Transverse colon (tissue), 4 donors: ENCODE measurements at places on chromosomes 4 and X. TPM values are rescaled to one million over a fixed set of nuclear protein-coding genes. Genes with fewer than 3 reads are reported as not detected.

DNA sequence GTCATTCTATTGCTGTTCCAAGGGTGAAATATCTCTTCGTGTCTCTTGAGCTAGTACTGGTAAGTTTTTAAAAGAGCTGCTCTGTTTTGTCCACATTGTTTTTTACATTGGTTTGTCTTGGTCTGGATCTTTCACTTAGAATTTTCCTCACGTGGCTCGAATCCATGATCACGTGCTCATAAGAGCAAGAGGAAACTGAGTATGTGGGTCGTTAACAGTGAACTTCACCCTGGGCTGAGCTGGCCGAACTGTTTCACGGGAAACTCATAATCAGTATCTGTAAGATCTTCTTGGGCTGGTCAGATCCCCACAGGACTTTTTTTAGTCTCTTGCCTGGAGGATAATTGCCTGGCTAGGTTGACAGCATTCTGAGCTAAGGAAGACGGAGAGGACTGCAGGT is 77.8 kb upstream of the HELT start:
- DNase-seq: no peak

DNA sequence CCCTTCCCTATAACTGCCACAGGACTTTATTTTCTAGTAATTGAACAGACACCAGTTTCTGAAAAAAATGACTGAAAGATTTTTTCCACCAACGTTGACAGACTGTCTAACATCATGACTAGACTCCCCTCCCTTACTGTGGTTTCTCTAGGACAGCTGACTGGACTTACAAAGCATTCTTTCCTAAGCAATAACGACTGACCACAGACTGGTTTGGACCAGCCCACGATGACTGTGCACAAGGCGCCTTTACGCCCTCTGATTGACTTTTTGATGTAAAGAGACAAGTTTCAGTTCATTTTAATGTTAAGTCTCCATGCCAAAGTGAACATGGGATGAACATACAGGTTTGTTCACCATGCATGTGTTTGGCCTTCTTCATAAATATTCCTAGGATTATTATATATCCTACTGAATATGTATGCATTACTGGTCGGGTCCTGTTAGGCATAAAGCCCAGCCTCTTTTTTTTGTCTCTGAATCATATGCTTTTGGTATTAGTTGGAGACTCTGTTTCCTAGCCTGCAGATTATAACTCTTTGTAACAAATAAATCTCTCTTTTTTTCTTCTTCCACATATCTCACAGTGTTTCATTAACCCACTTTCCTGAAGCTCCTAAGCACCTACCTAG is 50.5 kb upstream of the UGT2B4 start:
- no peak for DNase-seq

DNA sequence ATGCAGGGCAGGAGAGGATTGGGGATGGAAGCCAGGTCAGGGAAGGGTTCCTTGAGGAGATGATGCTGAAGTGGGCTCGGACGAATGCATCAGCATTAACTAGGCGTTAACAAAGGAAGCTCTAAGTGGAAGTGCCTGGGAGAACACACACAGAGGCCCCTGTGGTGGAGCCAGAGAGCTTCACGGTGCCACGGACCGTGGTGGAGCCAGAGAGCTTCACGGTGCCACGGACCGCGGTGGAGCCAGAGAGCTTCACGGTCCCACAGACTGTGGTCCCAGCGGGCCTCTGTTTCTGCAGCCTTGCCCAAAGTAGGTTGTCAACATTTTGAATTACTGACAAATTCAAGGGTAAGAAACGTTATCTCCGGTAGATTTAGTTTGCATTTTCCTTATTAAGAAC is 48.3 kb downstream of the TRIML2 start:
- no peak for DNase-seq

GRCh38 chr4:124918559-124919122 is 206.1 kb upstream of the ANKRD50 start:
- DNase-seq: no peak

GRCh38 chrX:9466124-9466495 is 1.3 kb downstream of the TBL1X start:
- peak; percentile 51 for DNase-seq

DNA sequence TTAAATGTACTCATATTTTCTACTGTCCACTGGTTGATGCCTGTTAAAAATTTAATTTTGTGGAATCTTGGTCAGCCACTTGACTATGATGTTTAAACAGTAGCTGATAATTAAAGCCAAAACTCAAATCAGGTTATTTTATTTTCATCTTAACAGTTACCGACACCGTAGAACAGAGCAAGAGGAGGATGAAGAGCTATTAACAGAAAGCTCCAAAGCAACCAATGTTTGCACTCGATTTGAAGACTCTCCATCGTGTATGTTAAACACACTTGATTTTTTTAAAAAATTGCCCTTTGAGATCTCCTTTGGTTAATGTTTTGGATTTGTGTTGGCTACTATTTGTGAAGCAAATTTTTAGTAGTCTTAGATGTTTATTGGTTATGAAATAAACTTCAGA is 10.7 kb downstream of the SMARCA5 start:
- DNase-seq: no peak

- DNase-seq: no peak
Observed at GRCh38 chr4:126404549-126404948, 1089.8 kb downstream of the FAT4 start.

DNA sequence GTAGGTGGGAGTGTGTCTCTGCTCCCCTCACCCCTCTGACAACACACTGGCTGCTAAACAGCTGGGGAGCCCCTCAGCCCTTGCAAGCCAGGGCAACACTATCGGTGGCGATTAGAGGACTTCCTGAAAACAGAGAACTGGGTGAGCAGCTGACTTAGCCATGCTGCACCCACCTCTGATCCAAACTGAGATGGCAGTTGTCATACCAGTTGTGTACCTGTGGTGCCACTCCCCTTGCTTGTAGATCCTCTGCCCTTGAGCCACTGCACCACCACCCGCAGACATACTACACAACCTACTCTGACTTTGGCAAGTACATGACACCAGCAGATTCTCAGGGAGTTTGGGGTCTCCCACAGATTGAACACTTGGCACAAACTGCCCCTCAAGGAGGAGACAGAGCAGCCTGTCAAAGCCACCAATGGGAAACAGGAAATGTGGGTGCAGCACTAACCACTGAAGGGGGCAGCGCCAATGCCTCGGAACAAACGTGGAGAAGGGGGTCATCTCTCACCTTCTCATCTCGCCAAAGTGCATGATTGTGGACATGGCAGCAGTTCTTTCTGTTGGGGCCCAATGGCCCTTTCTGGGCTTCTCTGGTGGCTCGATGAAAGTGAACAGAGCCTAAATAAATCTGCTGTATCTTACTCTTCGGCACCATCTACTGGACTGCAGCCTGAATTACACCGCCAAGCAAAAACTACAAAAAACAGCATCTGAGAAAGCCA is 119.8 kb downstream of the NEK1 start:
- DNase-seq: peak; percentile 16

DNA sequence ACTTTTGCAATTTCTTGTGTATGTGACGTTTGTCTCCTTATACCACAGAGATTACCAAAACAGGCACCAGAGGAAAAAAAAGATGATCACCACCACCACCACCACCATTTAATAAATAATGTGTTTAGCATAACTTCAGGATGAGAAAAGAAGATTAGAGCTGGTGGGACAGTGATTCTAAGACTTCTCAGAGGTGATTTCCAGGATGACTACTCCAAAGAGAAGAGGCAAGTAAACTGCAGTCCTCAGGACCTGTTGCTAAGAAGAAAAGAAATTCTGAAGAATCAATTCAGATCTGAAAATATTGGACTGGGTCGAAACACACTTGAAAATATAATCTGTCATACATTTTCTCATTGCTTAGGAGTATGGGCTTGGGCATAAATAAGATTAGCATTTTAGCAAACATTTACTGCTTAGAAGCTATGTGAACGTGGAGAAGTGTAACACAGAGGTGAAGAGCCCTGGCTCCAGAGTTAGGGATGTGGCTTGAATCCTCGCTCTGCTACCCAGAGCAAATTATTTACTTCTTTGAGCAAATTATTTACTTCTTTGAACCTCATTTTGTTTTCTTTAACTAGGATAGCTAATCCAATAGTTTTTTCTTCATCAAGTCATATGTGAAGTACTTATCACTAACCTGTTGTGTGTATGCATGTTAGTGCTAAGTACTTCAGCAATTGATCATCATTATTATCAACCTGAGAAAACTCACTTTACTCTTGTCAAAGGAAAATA is 10.5 kb upstream of the YTHDC1 start:
- no peak for DNase-seq

- no peak for DNase-seq
Observed at GRCh38 chr4:2071912-2072867, 13.1 kb downstream of the NAT8L start.

DNA sequence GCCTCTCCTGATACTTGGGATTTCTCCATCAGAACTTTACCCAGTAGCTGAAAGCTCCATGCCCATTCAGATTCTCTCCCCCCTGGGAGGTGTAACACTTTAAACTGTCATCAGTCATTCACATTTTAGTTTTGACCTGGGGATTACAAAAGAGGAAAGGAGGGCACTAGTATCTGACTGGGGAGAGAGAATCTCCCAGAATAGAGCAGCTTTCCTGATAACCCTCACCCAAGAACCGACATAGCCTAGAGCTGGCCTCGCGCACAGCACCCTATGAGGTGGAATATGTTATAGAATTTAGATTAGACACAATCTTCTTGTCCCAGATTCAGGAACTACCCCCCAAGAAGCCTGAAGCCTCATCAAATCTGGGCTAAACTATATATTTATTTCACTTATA is 950.2 kb upstream of the TENM3 start:
- no peak for DNase-seq

DNA sequence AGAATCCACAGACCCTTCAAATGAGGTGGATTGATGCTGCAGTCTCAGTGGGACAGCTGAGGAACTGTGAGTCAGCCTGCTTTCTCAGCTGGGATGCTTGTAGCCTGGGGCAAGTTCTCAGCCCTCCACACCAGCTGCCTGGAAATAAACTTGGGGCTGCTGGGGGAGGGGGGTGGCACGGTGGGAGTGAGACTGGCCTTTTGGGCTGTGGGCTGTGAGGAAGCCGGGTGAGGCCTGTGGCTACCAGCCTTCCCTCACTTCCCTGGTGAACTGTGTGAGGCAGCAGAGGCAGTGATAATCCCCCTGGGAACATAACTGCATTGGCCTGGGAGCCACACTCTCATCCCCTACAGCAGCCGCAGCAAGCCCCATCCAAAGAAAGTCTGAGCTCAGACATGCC is 114.5 kb upstream of the GUCY1A1 start:
- DNase-seq: no peak

GRCh38 chrX:119118780-119119395 is 8.7 kb downstream of the KIAA1210 start:
- peak; percentile 32 for DNase-seq

- no peak for DNase-seq
Observed at GRCh38 chr4:20359692-20360091, 108.0 kb downstream of the SLIT2 start.

GRCh38 chr4:138875891-138876608 is 139.5 kb upstream of the NOCT start:
- no peak for DNase-seq

DNA sequence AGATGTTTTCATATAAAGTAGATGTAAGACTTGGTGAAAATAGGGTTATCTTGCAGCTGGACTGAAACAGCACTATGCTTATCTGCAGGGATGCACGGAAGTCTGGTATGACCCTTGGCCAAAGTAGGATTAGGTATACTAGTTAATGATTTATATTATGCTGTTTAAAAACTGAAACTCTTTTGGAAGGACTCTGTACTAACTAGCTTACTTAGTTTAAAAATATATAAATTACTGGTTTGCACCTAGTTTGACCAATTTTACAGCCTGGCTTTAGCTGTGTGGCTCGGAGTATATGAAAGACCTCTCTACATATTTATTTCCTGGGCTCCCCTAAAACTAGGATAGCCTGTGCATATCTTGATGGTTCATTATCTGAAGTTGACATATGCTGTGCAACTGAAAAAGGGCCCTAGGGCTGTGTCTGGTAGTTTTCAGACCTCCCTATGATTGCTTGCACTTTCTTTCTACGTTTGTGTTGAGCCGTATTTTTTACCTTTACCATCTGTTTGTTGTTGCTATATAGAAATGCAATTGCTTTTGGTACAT is 89.2 kb downstream of the TMEM144 start:
- DNase-seq: no peak

GRCh38 chrX:154742613-154743012 is 8.3 kb downstream of the GAB3 start:
- no peak for DNase-seq

DNA sequence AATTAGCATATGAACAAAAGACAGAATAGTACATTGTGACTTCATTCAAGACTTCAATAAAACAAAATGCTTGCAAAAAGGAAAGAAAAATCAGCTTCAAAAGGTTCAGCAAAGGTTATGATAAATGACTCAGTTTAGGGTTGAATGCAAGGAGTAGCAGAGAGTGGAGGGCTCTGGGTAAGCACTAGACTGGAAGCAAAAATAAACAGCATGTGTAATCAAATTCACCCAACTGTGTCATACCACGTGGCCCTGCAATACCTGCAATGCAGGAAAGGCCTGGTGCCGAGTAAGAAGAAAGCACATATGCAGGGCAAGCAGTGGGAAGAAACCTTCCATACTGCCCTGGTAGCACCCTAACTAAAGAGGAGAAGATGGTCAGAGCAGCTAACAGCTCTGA is 88.7 kb downstream of the ATP11C start:
- DNase-seq: no peak

GRCh38 chr4:72557021-72557420 is 12.0 kb downstream of the ADAMTS3 start:
- no peak for DNase-seq

DNA sequence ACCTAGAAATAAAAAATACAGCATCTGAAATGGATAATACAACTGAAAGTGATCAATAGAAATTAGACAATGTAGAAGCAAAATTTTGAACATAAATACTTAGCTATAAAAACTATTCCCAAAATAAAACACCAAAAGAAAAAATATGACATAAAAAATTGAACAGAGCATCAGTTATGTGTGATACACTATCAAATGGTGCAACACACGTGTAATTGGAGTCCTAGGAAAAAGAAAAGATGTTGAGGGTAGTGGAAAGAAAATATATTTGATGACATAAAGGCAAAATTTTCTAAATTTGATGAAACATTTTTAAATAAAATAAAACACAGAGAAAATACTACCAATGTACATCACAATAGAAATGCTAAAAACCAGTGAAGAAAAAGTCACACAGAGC is 63.1 kb downstream of the NPY2R start:
- DNase-seq: no peak

The PPID gene
- 21.8 TPM for total RNA-seq

The UPF3B gene
- 3.4 TPM for total RNA-seq

The GPR119 gene
- not detected for total RNA-seq

The PDE5A gene
- total RNA-seq: 52.7 TPM

The EMCN gene
- 1.4 TPM for total RNA-seq

The HSFX4 gene
- not detected for total RNA-seq

The RTL5 gene
- total RNA-seq: 6.0 TPM

The MAGEB4 gene
- not detected for total RNA-seq

The SLC26A1 gene
- total RNA-seq: 4.1 TPM

The CSN3 gene
- not detected for total RNA-seq

The INTU gene
- 4.1 TPM for total RNA-seq

The CHRDL1 gene
- total RNA-seq: 46.4 TPM

The PWWP3B gene
- total RNA-seq: not detected

The ETNPPL gene
- not detected for total RNA-seq

The H2BW2 gene
- not detected for total RNA-seq
